ENCODE measurements at places on chromosomes 11 and 22. TPM values are rescaled to one million over a fixed set of nuclear protein-coding genes. Genes with fewer than 3 reads are reported as not detected.

GRCh38 chr11:79017811-79018210, 423.0 kb downstream of the TENM4 start:
- peaks cover 9% of the 10 kb centered on the region for H3K4me1 ChIP-seq
- peaks cover 38% of the 10 kb centered on the region for H3K27me3 ChIP-seq
- no peak for DNase-seq
- H3K4me3 ChIP-seq, result no peak overlapping the region

DNA sequence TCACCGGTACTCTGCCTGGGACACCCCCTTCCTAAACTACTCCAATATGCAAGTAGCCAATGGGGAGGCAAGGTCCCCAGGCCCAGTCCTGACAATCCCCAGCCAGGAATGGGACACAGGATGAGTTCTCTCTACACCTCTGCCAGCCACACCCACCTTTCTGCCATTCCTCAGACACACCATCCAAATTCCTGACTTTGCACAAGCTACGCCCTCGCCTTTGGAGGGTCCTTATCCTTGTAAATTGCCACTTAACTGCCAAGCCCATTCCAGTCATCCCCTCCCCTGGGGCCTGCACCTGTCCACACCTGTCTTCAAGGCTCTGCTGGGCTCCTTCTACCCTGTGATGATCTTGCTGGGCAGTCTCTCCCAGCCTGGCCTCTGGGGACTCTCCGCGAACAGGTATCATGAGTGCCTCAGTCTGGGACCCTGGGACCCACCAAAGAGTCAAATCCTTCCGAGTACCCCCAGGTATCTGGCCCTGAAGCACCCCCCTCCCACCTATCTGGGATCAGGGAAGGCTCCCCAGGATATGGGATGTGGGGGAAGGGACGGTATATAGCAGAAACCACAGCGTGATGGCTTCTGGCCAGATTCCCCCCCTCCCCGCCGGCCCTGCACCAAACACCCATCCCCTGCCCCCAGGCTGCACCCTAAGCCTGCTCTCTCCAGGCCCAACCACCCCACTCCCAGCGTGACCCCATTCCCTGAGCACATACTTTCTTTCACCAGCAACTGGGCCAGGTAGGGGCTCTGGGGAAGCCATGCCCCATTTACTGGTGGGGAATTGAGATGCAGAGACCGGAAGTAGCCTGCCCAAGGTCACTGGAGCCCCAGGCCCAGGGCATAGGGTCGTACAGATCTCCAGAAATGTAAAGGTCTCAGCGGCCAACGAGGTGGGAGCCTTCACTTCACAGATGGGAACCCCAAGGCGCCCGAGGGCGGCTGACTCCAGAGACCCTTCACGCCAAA, 806 bp downstream of the ARAP1 start:
- no peak overlapping the region for H3K27ac ChIP-seq
- no peak for DNase-seq
- no peaks in the 10 kb centered on the region for H3K27me3 ChIP-seq
- peaks cover 42% of the 10 kb centered on the region for H3K4me1 ChIP-seq
- H3K36me3 ChIP-seq, result no peaks in the 10 kb centered on the region

GRCh38 chr22:33781411-33781810, 138.9 kb downstream of the LARGE1 start:
- peaks cover 2% of the 10 kb centered on the region for H3K36me3 ChIP-seq
- no peaks in the 10 kb centered on the region for H3K4me1 ChIP-seq
- DNase-seq, result no peak
- H3K27me3 ChIP-seq, result no peaks in the 10 kb centered on the region
- H3K4me3 ChIP-seq, result no peak overlapping the region

DNA sequence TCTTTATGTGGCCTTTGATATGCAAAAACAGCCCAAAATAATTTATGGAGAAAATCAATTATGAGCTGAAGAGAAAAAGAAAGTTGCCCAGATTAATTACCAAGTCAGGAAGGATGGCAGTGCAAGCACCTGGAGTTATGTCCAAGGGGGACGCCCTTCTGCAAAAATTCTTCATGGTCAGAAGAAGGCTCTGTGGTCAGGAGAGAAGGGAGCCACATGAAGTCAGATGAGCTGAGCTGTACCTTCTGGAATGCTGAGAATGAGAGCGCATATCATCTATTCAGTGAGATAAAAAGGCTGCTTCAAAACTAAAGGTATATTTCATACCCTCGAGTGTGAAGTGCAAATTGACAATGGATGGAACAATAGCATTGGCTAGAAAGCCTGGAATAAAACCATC, 607.4 kb downstream of the NTM start:
- H3K27ac ChIP-seq, result no peak overlapping the region
- no peaks in the 10 kb centered on the region for H3K27me3 ChIP-seq
- DNase-seq, result no peak

- peaks cover 4% of the 10 kb centered on the region for H3K36me3 ChIP-seq
- H3K27ac ChIP-seq, result no peak overlapping the region
- peaks cover 5% of the 10 kb centered on the region for H3K27me3 ChIP-seq
- H3K4me3 ChIP-seq, result no peak overlapping the region
- DNase-seq, result no peak
- peaks cover 12% of the 10 kb centered on the region for H3K4me1 ChIP-seq
Observed at GRCh38 chr11:27512238-27512637, 5.7 kb upstream of the LIN7C start.

SMIM35 gene
- 0.36 TPM for total RNA-seq

DNA sequence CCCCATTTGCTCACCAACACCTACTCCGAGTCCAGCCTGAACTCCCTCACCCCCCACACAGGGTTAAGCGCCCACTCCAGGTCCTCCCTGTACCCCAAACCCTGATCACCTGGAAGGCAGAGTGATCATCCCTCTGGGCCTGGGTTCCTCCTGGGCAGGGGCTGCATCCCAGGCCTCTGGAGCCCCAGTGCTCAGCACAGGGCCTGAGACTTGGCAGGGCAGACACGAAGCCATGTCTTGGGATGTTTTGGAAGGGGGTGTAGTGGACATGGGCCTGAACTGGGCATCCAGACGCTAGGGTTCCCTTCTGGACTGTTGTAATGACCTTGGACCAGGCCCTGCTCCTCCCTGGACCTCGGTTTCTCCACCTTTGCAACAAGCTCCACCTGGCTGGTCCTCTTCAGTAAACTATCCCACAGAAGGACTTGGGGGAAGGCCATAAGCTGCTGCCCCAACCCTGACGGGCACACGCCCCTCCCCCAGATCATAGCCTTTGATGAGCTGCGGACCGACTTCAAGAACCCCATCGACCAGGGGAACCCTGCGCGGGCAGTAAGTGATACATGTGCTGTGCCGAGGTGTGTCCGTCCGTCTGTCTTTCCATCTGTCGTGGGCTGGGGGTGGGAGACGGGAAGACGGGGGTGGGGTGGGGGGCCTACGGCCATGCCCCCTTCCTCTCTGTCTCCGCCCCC, 3.9 kb downstream of the CNIH2 start:
- H3K27me3 ChIP-seq, result peaks cover 19% of the 10 kb centered on the region
- no peak overlapping the region for H3K27ac ChIP-seq
- H3K36me3 ChIP-seq, result peaks cover 1% of the 10 kb centered on the region
- DNase-seq, result no peak
- H3K4me1 ChIP-seq, result peaks cover 24% of the 10 kb centered on the region

DDI1 gene
- not detected for total RNA-seq

DNAJB7 gene
- not detected for total RNA-seq
